ENCODE measurements at places on chromosomes 7 and 10.

DNA sequence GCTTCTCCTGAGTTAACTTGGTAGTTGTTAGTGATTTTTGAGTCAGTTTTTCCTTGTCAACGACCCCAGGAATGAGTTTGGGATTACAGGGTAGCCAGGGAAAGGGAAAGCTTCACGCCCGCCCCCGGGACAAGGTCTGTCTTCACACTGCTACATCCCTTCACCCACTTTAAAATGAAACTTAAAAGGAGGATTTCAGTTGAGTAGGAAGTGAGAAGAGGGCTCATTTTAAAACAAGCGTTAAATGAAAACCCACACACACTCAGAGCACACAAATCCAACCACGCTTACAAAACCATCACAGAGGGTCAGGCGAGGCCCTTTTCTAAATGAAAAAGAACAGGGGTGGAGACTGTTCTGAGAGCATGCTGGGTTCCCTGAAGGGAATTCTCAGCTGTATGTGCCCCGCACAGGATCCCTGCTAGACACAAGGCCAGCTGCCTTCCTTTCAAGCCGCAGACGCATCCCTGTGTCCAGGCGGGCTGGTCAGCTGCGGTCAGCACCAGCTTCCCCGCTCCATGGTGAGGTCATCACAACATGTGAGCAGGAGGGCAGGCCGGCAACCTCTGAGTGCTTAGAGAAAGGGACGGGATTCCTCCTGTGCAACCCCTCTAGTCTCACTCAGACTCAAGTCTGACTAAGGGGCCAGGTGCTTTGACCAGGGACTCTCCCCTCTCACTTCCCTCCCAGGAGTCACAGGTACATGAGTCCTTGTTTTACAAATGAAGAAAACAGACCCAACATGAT is 111.8 kb downstream of the EGFR start:
- no peak for DNase-seq

- DNase-seq: no peak
These were observed 132.3 kb upstream of the MKI67 start for GRCh38 chr10:128258421-128258976.

GRCh38 chr7:142933624-142934023 is at the start of gene TRPV5:
Gene TRPV5 (minus strand): TSS chr7:142933746. CDS start chr7:142933459, 287 bp downstream.
- DNase-seq: no peak

DNA sequence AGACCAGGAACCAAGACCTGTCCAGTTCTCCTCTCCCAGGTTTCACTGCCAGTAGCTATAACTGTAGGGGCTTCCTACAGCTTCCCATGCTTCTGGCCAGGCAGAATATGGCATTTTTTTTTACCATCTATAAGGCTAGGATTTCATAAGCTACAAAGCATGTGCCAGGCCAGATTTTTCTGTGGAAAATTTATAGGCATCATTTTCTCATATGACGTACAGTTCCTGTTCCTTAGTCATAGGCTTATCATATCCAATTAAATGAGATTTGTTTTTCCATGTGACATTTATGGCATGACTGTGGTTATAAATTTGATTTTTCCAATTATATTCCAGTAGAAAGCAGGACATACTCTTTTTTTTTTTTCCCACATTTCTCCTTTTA is 208.6 kb upstream of the NPY start:
- DNase-seq: no peak

Data from activated gamma-delta T cell treated with anti-CD3 and anti-CD28 coated beads, Interleukin-2, amount 50 U/mL, for 16 hours (primary cell).